Activated effector memory CD4-positive, alpha-beta T cell treated with Interleukin-2 at 50 U/mL for 16 hours (primary cell): ENCODE measurements at places on chromosomes 3 and 15.

GRCh38 chr15:76576523-76577279 is 240.1 kb downstream of the ISL2 start:
- no peak for DNase-seq

GRCh38 chr3:14392803-14393319 is 9.5 kb upstream of the SLC6A6 start:
- DNase-seq, result no peak

DNA sequence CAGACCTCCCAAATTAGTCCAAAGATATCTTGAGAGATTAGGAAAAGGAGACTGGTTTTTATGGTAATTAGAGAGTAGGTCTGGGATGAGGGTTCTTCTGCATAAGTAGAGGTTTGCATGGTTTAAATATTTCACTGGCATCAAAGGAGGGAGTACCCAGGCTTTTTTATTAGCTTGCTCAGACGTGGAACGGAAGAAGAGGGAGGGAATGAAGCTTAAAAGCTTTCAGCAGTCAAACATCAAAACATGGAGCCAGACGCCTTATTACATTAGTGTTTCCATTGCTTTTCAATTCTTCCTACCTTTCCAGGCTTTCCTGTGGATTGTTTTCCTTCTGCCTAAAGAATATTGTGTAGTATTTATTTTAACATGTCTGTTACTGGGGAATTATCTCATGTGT is 342.1 kb upstream of the SOX2 start:
- no peak for DNase-seq

GRCh38 chr15:45544266-45545023 is 21.9 kb upstream of the SLC30A4 start:
- no peak for DNase-seq

GRCh38 chr3:127574880-127575878 is 15.4 kb downstream of the TPRA1 start:
- DNase-seq, result peak; percentile 81

DNA sequence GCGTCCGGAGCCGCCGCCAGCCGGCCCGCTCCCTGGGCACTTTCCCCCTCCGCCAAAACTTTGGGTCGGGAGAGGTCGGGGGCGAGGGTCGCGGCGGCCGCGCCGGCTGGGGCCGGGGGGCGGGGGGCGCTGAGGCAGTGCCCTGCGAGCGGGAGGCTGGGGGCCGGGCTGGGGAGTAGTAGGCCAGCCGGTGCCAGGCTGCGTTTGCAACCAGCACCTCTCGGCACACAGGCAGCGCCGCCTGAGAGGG is 452 bp downstream of the BBX start:
- DNase-seq, result no peak

GRCh38 chr3:183449391-183449790 is 21.0 kb upstream of the MCF2L2 start:
- DNase-seq, result no peak

DNA sequence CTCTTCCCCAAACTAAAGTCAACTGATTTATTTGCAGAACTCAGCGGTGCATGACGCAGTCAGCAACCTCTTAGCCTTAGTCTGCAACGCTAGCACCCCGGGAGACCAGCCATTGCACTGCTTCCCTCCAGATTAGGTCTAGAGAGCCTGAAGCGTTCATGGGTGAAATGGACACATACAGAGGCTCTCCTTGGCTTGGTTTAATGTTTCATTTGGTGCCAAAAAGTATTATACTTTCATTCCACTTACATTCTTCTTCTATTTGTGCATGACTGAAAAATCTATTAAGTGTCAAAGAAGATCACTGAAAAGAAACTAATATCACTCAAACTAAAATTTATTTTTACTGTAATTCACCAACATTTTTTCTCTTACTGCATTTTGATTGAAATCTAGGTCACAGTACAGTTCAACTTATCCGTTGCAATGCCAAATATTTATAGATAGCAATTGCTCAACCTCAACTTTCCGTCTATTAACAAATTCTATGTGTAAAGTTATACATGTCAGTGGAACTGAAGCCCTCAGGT is 116.2 kb downstream of the ROBO1 start:
- DNase-seq, result no peak

GRCh38 chr3:16474216-16474615 is 39.3 kb downstream of the RFTN1 start:
- DNase-seq, result no peak

GRCh38 chr3:178868681-178869080 is 202.9 kb downstream of the ZMAT3 start:
- no peak for DNase-seq

DNA sequence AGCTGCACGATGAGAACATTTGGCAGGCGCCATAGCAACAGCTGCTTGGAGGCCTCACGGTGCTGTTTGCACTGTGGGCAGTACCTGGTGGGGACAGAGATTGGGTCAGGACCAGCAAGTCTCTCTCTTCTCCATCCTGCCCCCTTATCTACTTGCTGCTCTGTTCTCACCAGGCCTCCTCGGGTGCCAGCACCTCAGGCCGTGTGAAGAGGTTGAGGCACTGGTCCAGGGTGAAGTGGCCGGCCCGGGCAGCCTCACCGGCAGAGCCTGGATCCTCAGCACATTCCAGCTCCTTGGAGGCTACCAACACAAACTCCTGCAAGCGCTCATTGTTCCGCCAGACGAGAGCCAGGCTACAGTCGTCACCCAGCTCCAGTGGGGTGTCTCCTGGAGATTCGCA is 6.2 kb upstream of the QARS1 start:
- DNase-seq, result no peak

- no peak for DNase-seq
Observed at GRCh38 chr15:92391640-92392039, 2.0 kb upstream of the ST8SIA2 start.

- DNase-seq, result no peak
Observed at GRCh38 chr3:131393868-131394267, 12.3 kb downstream of the NUDT16 start.

DNA sequence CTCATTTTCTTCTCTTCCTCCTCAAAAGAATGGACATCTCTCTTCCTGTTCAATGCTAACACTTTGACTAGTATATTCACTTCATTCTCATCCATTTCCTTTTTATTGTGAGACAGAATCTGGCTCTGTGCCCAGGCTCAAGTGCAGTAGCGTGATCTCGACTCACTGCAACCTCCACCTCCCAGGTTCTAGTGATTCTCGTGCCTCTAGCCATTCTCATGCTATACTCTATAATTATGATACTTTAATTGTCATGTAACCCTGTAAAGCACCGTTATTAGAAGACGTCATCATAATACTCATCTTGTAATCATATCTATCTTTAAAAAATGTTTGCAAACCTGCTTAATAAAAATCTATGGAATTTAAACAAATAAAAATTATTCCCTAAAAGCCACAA is 107.0 kb downstream of the SHOX2 start:
- no peak for DNase-seq

DNA sequence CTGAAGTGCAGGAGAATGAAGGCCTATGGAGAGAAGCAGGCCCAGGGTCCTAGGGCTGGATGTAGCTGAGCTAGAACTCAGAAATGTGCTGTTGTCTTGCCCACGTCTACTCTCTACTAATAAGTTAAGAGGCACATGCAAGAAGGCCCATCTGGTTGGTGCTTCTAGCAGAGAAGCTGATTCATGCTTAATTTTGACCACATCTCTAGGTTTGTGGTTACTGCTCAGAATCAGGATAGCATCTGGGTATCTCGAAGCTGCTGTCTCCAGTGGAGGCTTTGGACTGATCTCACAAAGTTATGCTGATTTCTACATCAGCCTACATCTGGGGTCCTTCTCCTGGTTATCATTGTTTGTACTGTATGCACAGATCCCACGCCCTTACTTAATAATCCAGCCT is 87.3 kb downstream of the CACNA1D start:
- DNase-seq, result no peak

GRCh38 chr15:41511899-41512369 is 1.7 kb downstream of the LTK start:
- DNase-seq, result no peak

DNA sequence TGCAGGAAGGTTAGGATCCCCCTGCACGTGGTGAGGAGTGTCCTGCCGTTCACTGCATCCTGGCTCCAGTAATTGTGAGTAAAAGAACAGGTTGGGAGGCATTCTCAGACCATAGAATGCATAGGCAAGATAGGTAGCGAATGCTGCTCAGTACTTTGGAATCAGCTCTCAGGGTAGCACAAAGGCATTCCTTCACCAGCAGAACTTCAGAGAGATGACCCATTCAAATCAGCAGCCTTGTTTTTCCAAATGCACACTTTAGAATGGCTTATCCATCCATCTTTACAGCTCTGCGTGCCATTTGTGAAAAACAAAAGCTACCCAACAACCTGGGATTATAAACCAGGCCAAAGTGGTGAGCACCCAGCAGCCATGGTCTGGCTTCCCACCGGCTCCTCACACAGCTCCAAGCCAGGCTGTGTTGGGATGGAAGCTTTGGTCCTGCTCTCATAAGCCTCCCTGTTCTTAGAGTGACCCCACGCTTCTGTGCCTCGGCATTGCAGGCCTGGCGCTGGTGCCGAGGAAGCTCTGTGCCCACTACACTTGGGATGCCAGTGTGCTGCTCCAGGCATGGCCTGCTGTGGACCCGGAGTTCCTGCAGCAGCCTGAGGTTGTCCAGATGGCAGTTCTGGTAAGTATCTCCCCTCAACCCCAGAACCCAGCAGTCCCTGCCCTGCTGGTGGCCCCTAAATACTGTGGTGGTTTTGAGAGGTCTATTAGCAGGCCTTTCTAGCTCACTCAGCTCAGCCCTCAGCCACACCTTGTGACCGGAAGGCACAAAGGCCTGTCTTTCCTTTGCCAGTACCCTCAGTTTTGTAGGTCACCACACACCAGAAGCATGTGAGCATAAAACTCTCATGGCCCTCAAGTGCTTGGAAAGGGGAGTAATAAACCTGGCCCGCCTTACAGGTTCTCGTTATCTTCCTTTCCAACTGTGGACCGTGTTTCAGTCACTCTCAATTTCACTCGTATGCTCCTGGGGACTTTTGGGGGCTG is 52.9 kb upstream of the LIMD1 start:
- no peak for DNase-seq

- no peak for DNase-seq
Observed at GRCh38 chr15:64640146-64640871, 135.1 kb downstream of the RBPMS2 start.

GRCh38 chr3:111715911-111716523 is 120.9 kb upstream of the ZBED2 start:
- peak; percentile 24 for DNase-seq

DNA sequence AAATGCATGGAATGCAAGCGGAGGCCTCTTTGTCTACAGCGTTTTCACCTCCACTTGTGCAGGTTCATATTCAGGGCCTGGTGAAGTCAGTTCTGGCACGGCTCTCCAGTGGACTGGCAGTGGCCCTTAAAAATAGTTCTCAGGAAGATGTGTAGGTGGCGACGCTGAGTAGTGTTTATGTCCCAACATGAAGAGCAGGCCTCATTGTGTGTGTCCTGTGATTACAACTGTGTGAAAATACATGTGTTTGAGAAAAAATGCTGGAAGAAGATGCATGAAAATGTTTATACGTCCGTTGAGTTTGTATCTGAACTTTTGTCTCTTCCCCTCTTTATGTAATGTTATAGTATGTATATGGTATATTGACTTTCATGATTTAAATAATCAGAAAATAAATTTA is 7.2 kb downstream of the LIPC start:
- no peak for DNase-seq

DNA sequence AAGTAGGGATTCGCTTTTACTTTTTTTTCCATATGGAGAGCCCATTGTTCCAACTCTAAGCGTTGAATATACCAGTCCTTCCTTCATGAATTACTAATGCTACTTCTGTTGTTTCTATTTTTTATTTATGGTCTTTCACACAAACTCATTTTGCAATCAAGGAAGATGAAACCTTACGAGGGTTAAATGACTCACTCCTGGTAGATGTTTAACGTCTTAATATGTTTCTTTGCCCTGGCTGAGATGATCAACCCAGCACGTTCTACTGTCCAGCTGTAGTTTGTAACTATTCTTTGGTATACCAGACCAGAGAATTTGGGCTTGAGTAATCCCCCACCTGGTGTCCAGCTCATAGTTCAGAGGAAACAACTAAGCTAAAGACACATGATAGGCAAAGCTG is 23.1 kb downstream of the CDCP1 start:
- no peak for DNase-seq

- DNase-seq, result no peak
Observed at GRCh38 chr15:70589221-70589620, 174.1 kb downstream of the UACA start.

DNA sequence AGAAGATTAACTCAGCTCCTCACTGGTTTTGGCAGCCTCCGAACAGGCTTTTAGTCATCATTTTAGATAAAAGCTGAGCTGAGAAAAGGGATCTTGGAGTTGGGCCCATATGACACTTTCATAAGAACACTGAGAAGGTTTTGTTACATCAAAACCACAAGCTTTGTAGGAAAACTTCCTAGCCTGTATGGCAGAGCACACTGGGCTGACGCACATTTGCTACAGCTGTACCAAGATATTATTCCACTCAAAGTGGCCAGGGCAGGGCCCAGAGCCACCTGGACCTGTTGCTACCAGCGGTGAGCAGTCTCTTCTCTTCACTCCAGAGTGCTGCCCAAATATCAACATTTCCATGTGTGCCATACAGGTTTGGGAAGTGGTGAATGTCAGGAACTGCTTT is 160.5 kb upstream of the CCDC54 start:
- no peak for DNase-seq

GRCh38 chr3:117657278-117657677 is 947.7 kb downstream of the TUSC7 start:
- DNase-seq, result no peak

DNA sequence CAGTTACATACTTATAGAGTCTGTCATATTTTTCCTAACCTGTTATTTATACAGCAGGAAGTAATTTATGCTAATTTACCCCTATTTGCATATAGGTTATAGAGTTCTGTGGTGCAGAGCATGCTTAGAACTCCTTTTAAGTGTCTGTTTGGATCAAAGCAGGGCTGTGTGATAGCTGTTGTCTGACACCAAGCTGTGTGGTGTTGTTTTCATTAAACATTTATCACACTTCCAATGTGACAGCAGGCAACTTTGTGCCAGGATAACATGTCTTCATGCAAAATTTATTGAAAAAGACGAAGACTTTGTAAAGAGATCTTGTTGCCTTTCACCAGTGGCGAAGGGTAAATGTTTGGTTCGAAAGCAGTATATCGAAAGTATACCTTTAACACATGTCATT is 100.2 kb downstream of the RSRC1 start:
- no peak for DNase-seq

- no peak for DNase-seq
Observed at GRCh38 chr3:129967761-129968160, 6.8 kb upstream of the TRH start.
